ENCODE measurements at places on chromosomes 12 and 14.
A peak's percentile ranks its signal among the peaks of the same experiment; 100 is the strongest.

DNA sequence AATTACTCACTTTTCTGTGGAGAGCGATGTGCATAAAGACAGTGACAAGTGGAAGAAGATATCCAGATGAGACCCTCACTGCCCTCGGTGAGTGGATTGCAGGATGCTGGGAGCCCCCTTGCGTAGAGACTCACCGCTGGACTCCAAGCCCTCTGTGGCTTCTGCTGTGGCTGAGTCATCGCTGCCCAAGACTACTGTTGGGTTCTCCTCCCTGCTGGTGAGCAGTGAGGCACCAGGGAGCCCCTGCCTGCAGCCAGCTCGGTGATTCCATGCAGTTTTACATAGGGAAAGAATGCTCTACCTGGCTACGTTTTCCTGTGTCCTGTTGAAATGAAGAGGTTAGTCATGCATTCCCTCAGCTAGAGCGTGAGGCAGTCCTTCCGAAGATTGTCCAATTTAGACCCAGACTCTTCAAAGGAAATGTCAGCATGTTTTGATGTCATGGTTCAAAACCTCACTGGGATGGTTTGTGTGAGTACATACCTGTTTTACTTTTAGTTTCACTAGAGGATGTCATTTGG lies 28.2 kb downstream of the TRAF3 start:
- DNase-seq = peak; percentile 19

DNA sequence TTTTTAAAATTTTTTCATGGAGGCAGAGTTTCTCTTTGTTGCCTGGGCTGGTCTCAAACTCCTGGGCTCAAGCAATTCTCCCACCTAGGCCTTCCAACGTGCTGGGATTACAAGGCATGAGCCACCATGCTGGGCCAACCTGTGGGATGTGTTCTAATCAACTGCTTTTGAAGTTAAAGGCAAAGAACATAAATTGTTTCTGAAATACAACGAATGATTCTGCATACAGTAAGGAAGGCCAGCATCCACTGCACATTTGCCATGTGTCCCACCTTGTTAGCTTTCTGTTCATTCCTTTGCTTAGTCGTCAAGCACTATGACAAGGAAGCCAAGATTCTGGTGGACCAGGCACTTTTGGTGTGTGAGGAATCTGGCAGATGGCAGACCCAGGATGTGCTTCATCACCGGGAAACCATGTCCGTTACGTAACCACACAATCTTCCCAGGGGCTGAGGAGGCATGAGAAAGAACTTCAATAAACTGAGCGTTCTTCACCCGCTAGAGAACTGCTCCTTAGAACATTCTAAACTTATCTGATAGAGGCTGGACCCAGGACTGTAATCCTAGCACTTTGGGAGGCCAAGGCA lies 24.5 kb downstream of the MOK start:
- no peak for DNase-seq

DNA sequence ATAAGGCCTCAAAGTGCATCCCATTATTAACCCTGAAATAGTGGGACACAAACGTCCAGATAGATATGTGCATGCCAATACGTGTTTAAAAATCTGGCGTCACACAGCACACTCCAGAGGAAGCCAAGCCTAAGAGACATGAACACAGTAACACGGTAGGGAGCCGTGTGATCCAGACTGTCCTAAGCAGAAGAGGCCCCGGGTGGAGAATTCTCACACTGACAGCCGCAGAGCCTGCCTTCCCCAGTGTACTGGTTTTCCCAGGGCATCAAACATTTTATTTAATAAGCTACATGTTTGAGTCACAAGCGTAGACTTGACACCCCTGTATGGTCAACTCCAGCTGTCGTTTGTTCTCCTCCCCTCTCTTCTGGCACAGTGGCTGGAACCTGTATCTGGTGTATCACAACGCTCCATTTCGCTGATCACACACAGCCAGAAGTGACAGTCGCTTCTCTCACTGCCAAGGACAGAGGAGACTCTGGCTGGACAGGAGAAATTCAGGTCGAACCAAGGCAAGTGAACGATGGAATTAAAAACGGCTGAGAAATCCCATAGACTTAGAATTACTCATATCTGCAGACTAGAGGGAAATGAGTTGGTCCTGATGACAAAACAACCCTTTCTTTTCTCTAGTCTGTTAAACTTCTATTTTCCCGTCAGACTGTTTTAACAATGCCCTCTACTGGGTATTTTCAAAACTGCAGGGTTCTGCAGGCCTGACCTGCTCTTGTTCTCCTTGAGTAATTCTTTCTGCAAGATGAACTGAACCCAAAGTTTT lies 359.9 kb downstream of the RGS6 start:
- no peak for DNase-seq

DNA sequence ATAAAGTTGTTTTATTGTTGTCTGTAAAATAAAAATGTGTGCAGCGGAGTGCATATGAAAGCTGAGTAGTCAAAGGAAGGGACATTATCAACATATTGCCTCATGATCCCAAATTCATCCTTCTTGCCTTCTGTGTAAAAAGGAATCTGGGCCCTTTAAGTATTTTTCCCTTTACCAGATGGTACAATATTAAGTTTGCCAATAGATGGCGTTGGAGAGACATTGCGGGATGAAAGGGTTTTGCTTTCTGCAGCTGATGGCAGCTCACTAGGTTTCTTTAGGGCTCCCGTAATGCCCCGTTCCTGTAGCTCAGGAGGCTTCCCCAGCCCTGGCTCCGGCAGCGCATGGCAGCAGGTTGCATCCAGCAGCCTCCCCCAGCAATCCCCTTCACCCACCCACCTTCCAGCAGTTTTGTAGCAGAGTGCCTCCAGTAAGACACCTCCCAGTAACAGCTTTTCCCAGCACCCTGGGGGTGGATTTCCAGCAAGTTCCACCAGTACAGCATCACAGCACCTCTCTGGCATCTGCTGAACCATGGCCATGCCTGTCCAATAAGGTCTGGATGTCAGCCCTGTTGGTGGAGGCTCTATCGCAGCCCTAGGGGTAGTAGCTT lies 354.4 kb downstream of the MED13L start:
- DNase-seq = no peak

- DNase-seq = no peak
Observed at GRCh38 chr12:82595941-82596340, 90.8 kb upstream of the TMTC2 start.

GRCh38 chr12:34033628-34034296 lies 11.5 kb downstream of the ALG10 start:
- DNase-seq = no peak

DNA sequence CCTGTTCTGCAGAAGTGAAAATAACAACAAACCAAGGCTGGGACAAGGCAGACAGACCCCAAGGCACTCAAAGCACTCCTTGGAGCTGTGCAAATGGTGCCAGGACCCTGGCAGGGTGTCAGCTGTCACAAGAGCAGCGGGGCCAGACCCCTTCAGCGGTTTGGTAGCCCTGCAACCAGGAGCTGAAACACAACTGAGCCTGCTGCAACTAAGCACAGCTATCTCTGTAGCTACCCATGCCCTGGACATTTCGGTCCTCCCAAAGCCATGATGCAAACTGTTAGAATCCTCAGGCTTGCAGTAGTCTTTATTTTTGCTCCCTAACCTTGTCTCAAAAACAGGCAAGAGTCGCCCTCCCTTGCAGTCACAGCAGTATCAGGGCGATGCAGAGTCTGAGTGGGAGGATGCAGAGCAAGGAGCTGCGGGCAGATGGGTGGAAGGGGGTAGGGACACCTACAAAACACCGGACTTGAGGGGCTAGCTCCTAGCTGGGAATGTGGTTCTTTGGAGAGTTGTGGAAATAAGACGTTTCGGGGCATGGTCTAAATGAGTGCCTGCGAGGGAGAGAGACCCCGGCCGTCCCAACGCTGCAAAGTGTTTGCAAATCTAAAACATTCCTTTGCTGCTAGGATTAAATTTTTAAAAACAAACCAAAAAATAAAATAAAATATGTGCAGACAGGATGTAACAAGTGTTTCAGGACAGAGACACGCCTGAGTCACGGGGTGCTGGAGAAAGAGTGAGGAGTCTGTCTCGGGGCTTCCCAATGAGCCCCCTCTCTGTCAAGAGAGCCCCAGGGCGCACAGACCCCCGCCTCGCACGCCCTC lies 1.0 kb downstream of the NUAK1 start:
- no peak for DNase-seq

GRCh38 chr12:79691511-79692248 lies 916 bp upstream of the PAWR start:
- DNase-seq = no peak

DNA sequence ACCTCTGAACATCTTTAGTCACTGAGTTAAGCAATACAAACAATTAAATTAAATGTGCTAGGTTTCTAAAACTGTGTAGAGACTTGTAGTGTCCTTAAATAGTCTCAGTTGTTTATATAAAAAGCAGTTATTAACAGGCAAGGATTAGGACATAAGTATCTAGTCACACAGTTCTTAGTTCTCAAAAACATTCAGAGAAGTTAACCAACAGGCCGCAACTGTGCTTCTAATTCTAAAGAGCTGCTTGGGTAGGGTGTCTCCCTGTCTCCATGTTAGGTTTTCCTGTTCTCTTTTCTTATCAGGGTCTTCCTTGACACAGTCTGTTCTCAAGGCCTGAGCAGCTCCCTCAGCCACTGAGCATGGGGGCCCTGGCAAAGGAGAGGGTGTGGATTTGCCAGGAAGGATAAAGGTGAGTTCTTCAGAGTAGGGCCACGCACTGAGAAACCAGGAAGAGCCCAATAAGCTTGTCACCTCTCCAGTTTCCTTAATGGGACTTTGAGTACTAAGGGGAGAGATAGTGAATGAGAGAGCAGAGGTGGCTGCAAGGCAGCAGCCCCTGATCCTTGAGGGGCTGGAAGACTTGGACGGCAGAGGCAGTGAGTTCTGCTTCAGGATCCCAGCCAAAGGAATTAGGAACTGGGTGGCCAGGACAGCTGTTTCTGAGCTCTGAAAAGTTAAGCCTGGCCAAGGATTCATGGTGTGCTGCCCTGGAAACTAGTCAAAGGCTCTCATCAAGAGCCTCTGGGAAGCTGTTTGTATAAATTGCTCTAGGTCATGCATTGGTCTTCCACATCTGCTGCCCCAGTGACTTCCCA lies 177.3 kb downstream of the MYRFL start:
- DNase-seq = no peak

- no peak for DNase-seq
Observed at GRCh38 chr12:19000836-19001235, 128.7 kb upstream of the PLEKHA5 start.

GRCh38 chr12:31323391-31324115 lies 2.4 kb downstream of the SINHCAF start:
- DNase-seq = peak; percentile 26

- no peak for DNase-seq
Observed at GRCh38 chr14:87170179-87170578, 822.8 kb downstream of the GALC start.

- DNase-seq = no peak
Observed at GRCh38 chr14:32654106-32654505, 284.6 kb upstream of the NPAS3 start.

GRCh38 chr12:87679251-87679650 lies 349.9 kb downstream of the C12orf50 start:
- no peak for DNase-seq

DNA sequence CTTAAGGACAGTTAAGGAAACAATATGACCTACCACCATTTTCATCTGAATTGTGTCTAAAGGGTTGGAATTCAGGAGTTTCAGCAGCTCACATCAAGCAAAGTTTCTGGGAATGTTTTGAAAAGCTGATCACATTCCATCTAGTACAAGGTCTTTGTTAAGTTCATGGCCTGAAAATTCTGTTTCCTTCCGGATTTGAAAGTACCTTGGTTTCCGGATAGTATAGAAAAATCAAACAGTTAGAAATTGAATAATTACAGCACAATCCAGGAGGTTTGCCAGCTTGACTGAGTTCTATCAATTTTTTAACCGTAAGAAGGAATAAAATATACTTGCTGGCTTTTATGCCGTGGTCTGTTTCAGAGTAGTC lies 136.5 kb downstream of the HMGA2 start:
- DNase-seq = no peak

GRCh38 chr14:72738161-72738611 lies 155.7 kb downstream of the DPF3 start:
- no peak for DNase-seq

DNA sequence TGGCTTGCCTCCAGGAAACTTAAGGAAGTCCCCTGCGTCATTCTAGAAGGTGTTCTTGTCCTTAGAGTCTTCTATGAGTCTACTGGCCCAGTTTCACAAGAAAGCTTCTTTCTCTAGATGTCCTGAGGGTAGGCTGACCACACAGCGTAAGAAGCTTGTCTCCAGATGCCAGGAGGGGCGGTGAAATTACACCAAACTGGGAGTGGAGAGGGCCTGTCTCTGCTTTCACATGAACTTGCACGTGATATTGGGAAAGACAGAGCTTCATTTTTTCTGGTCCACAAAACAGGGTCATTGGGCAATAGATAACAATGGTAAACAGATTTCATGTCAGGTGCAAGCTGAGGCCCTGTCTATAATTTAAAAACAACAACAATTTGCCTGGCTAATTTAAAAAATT lies 85.7 kb upstream of the TBX3 start:
- no peak for DNase-seq

GRCh38 chr14:26597071-26597588 lies 703 bp downstream of the NOVA1 start:
- DNase-seq = no peak

GRCh38 chr12:83514372-83514771 lies 827.7 kb downstream of the TMTC2 start:
- no peak for DNase-seq

- DNase-seq = no peak
Observed at GRCh38 chr12:84641940-84642545, 270.6 kb downstream of the SLC6A15 start.

- no peak for DNase-seq
Observed at GRCh38 chr12:89538897-89539296, 13.1 kb upstream of the POC1B start.

DNA sequence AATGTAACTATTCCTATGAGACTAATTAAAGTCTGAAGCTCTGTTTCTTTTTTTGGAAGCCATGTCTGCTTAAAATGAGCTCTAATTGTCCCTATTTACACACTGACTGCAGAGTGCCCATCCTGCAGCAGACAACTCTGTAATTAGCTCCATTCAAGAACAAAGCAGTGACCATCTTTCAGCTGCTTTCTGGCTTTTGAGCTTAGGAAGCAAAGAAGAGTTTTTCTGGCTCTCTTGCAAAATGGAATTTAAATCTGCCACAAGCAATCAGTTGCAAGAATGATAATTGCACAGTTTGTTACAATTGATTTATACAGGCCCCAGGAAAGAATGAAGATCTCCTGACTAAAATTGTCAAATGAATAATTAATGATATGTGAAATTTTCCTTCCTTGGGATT lies 83.4 kb downstream of the GAS2L3 start:
- no peak for DNase-seq

DNA sequence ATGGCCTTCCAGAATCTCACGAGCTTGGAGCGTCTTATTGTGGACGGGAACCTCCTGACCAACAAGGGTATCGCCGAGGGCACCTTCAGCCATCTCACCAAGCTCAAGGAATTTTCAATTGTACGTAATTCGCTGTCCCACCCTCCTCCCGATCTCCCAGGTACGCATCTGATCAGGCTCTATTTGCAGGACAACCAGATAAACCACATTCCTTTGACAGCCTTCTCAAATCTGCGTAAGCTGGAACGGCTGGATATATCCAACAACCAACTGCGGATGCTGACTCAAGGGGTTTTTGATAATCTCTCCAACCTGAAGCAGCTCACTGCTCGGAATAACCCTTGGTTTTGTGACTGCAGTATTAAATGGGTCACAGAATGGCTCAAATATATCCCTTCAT lies 92.2 kb downstream of the FLRT2 start:
- DNase-seq = no peak

All from stimulated activated CD8-positive, alpha-beta memory T cell treated with anti-CD3 and anti-CD28 coated beads, Interleukin-12 subunit alpha, Interleukin-12 subunit beta, amount 100 ng/mL, for 1 hour (primary cell).